ENCODE measurements at places on chromosomes 2 and 18. TPM values are rescaled to one million over a fixed set of nuclear protein-coding genes. Genes with fewer than 3 reads are reported as not detected.
A peak's percentile ranks its signal among the peaks of the same experiment; 100 is the strongest.

The LINC00305 gene
- total RNA-seq, result not detected

The TWIST2 gene
- total RNA-seq, result 108 TPM

The SLC35F6 gene
- 43.4 TPM for total RNA-seq

The CHRNG gene
- not detected for total RNA-seq

The VWA3B gene
- total RNA-seq, result not detected

The STAM2 gene
- total RNA-seq, result 4.0 TPM

The MTCL1 gene
- total RNA-seq, result 105 TPM

The TCF23 gene
- total RNA-seq, result not detected

The SERPINB11 gene
- not detected for total RNA-seq

DNA sequence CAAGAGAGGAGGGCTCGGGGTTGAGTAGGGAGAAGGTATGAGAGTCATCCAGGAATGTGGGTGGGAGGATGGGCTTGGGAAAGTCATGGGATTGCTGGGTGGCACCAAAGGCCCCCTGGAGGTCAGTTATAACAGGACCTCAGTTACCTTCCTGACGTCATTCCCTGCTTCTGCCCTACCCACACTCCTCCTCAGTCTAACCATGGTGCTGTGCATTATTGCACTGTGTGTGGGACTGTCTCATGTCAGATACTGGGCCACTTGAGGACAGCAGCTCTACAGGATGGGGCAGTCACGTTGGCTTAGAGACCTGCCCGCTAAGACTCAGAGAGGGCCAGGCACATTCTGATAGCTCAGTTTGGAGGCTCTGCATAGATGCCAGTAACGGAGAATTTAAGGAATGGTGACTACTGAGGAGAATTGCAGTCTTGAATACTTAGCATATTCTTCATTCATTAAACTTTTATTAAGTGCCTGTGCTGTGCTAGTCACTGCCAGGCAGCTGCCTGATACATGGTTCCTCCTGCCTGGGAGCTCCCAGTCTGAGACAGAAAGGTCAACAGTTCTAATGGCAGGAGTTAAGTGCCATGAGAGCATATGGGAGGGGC is 90.5 kb downstream of the LAMA3 start:
- no peaks in the 10 kb centered on the region for H3K27me3 ChIP-seq
- H3K36me3 ChIP-seq, result no peaks in the 10 kb centered on the region
- DNase-seq, result no peak

DNA sequence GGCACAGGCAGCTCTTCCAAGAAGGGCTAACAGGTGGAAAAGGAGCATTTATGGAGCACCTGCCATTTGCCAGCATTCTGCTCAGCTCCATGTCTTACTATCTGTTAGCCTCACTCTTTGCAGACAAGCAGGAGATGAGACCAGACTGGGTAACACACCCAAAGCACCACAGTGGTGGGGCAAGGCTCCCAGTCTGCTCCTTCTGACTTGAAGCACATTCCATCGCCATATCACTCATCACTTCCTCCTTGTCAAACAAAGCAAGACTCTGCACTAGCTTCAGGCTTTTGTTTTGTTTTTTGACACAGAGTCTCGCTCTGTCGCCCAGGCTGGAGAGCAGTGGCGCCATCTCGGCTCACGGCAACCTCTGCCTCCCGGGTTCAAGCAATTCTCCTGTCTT is 182.8 kb downstream of the MGAT5 start:
- H3K27ac ChIP-seq, result no peak overlapping the region
- H3K36me3 ChIP-seq, result peaks cover 15% of the 10 kb centered on the region
- no peak for DNase-seq
- no peaks in the 10 kb centered on the region for H3K27me3 ChIP-seq
- no peaks in the 10 kb centered on the region for H3K4me1 ChIP-seq
- H3K4me3 ChIP-seq, result no peak overlapping the region

GRCh38 chr18:49926106-49926745 is 112.9 kb upstream of the ACAA2 start:
- H3K27ac ChIP-seq, result no peak overlapping the region
- H3K4me1 ChIP-seq, result no peaks in the 10 kb centered on the region
- H3K27me3 ChIP-seq, result no peaks in the 10 kb centered on the region
- no peak overlapping the region for H3K4me3 ChIP-seq
- DNase-seq, result no peak

- no peak overlapping the region for H3K27ac ChIP-seq
- H3K27me3 ChIP-seq, result no peaks in the 10 kb centered on the region
- H3K36me3 ChIP-seq, result no peaks in the 10 kb centered on the region
- no peaks in the 10 kb centered on the region for H3K4me1 ChIP-seq
- no peak overlapping the region for H3K4me3 ChIP-seq
These were observed 132.8 kb upstream of the ACVR2A start for GRCh38 chr2:147712051-147712450.

GRCh38 chr2:126748188-126748760 is 92.3 kb downstream of the GYPC start:
- no peak overlapping the region for H3K27ac ChIP-seq
- H3K27me3 ChIP-seq, result no peaks in the 10 kb centered on the region
- no peaks in the 10 kb centered on the region for H3K4me1 ChIP-seq
- DNase-seq, result no peak
- H3K4me3 ChIP-seq, result no peak overlapping the region

DNA sequence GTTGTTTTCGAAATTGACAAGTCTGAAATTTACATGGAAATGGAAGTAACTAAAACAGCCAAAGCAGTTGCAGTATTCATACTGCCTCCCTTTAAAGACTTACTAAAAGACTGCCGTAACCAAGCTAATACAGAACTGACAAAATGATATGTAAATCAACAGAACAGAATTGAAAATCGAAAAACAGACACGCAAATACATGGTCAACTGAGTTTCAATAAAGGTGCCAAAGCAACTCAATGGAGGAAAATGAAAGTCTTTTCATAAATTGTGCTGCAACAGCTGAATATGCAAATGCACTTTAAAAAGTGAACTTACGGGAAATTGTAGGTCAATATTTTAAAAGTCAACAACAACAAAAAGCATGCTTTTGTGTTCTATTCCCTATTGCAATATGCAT is 34.2 kb downstream of the TMEM131 start:
- H3K27ac ChIP-seq, result no peak overlapping the region
- H3K36me3 ChIP-seq, result no peaks in the 10 kb centered on the region
- no peak for DNase-seq
- no peaks in the 10 kb centered on the region for H3K4me1 ChIP-seq
- no peak overlapping the region for H3K4me3 ChIP-seq
- no peaks in the 10 kb centered on the region for H3K27me3 ChIP-seq

GRCh38 chr2:216677439-216678097 is 17.8 kb downstream of the IGFBP5 start:
- H3K36me3 ChIP-seq, result peaks cover 53% of the 10 kb centered on the region
- H3K4me1 ChIP-seq, result peaks cover 6% of the 10 kb centered on the region
- H3K27me3 ChIP-seq, result no peaks in the 10 kb centered on the region
- no peak for DNase-seq
- H3K27ac ChIP-seq, result peak overlapping the region; percentile 87
- no peak overlapping the region for H3K4me3 ChIP-seq

DNA sequence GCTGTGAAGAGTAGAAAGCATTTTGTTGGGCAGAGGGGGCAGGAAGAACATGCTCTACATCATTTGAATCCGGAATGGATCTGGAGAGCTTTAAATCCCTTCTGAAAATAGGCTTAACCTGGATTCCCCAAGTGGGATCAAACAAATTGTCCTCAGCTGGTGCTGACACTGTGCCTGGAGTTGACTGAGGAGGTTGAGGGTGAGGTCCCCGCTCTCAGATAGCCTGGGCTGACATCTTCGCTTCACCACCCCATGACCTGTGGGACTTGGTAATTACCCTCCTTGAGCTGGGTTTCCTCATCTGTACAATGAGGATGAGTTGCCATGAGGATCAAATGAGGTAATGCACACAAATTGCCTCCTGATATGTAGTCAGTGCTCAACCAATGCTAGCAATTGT is 117.8 kb upstream of the SMAD2 start:
- no peaks in the 10 kb centered on the region for H3K27me3 ChIP-seq
- no peak overlapping the region for H3K4me3 ChIP-seq
- peaks cover 5% of the 10 kb centered on the region for H3K4me1 ChIP-seq
- no peak overlapping the region for H3K27ac ChIP-seq

DNA sequence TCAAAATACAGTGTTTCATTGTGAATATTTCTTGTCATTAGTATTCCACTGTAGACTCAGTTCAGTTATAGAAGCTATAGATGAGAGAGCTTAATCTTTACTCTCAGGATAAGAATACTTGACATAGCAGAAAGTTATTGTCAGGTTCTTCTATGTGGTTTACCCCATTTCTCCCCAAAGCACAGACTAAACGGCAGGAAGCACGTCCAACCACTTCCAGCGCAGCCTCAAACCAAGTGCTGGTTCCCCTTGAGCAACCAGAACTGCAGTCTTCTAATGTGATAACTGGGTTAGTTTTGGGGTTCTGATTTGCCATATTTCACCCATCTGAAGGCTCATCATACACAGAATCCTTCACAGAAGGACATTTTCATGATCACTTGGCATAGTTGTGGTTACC is 324.7 kb downstream of the SLC8A1 start:
- H3K27ac ChIP-seq, result no peak overlapping the region
- no peak for DNase-seq
- H3K36me3 ChIP-seq, result no peaks in the 10 kb centered on the region
- H3K4me3 ChIP-seq, result no peak overlapping the region

DNA sequence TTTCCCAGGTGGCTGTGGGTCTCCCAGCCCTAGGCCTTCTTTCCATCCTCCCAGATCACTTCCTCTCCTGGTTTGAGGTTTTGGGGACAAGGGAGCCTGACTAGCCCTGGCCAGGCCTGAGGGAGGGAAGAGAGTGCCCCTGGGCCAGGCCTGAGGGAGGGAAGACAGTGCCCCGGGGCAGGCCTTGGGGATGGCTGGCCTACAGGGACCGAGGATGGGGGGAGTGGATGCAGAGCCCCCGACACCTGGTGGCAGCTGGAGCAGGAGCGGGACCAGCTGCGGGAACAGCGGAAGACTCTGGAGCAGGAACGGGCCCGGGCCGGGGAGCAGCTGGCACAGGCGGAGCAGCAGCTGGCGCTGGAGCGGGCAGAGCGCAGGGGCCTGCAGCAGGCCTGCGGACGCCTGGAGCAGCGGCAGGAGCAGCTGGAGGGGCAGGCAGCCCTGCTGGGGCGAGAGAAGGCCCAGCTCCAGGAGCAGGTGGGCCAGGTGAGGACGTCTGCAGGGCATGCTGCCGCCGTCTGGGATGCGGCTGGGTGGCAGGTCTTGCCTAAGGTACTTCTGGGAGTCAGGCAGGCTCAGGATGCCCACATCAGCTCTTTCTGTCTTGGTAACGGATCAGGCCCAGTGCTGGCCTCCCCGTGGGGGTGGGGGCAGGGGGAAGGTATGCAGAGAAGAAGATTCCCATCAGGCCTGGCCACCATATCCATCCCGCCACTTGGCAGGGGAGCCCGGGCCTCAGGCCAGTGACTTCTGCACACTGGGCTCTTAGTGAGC is 29.2 kb downstream of the CROCC2 start:
- no peaks in the 10 kb centered on the region for H3K4me1 ChIP-seq
- H3K27me3 ChIP-seq, result no peaks in the 10 kb centered on the region
- H3K36me3 ChIP-seq, result no peaks in the 10 kb centered on the region
- no peak overlapping the region for H3K4me3 ChIP-seq
- peak; percentile 52 for DNase-seq
- H3K27ac ChIP-seq, result no peak overlapping the region

- H3K36me3 ChIP-seq, result no peaks in the 10 kb centered on the region
- no peak overlapping the region for H3K4me3 ChIP-seq
- no peak for DNase-seq
- no peak overlapping the region for H3K27ac ChIP-seq
- H3K4me1 ChIP-seq, result no peaks in the 10 kb centered on the region
- no peaks in the 10 kb centered on the region for H3K27me3 ChIP-seq
These were observed 508.9 kb downstream of the FBXO15 start for GRCh38 chr18:73638709-73639108.

DNA sequence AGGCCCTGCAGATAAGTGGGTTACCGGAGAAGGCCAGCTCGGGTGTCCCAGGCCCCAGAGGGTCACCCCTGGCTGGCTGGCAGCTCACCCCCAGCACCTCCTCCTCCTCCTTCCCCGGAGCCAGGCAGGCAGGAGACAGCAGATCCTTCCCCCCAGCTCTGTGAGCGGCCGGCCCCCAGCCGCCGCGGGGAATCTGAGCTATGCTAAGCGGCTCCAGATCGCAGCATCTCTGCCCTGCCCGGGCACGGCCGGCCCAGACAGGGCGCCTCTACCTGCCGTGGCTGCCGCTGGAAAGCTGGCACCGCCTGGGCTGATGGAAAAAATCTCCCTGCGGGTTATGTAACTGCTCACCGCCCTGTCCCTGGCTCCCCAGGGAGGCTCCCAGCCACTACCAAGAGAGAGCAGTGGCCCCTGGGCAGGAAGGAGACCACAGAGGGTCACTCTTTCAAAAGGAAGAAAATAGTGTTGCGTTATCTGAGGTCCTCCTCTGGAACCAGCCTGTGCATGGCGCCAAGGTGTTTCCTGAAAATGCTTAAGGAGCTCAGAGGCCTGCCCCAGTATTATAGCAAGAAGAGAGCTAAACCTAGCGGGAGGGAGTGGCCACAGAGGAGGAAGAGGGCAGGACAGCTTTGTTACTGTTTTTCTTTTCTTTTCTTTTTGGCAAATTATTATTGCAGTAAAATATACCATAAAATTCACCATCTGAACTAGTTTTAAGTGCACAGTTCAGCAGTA is 179.0 kb downstream of the SMAD7 start:
- H3K4me3 ChIP-seq, result no peak overlapping the region
- H3K36me3 ChIP-seq, result peaks cover 12% of the 10 kb centered on the region
- DNase-seq, result no peak
- H3K4me1 ChIP-seq, result peaks cover 4% of the 10 kb centered on the region
- peak overlapping the region; percentile 71 for H3K27ac ChIP-seq
- no peaks in the 10 kb centered on the region for H3K27me3 ChIP-seq

DNA sequence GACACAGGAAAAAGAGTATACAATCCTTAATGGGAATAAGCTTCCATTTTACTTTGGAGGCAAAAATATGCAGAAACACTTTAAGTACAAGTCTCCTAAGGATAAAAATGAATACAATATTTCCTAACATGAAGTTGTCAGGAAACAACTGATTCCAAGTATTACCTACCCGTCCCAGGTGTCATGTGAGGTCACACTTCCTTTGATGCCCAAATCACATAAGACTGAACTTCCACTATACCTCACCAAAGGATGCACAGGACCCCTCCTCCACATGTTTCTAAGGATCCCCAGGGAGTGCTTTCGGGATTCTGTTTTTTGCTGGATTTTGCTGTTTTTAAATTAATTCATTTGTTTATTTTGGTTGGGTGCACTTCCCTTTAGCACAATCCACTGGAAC is 438.5 kb upstream of the TCF4 start:
- no peak for DNase-seq
- H3K4me3 ChIP-seq, result no peak overlapping the region
- no peak overlapping the region for H3K27ac ChIP-seq
- H3K36me3 ChIP-seq, result no peaks in the 10 kb centered on the region
- no peaks in the 10 kb centered on the region for H3K27me3 ChIP-seq

DNA sequence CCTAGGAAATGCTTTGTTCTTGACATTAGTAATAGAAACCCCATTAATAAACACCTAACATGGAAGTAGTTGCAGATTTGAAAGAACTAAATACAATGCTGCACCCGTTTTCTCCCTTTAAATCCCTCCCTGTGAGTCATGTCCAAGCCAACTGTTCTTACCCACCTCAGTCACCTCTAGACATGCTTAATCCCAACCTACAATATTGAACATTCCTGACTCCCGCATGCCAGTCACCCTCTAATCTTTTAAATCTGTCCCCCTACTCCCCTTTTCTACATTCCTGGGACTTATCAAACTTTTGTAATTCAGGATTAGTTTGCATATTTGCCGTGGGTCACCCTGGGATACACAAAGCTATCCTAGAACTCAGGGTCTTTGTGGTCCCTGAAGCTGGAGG is 374.6 kb downstream of the IRS1 start:
- no peaks in the 10 kb centered on the region for H3K36me3 ChIP-seq
- no peak overlapping the region for H3K27ac ChIP-seq
- no peaks in the 10 kb centered on the region for H3K27me3 ChIP-seq
- H3K4me1 ChIP-seq, result no peaks in the 10 kb centered on the region
- no peak overlapping the region for H3K4me3 ChIP-seq

Data from ascending aorta (tissue), 2 donors.